LHCN-M2 (cell line): ENCODE measurements at places on chromosomes 5 and 9.
A peak's percentile ranks its signal among the peaks of the same experiment; 100 is the strongest.

DNA sequence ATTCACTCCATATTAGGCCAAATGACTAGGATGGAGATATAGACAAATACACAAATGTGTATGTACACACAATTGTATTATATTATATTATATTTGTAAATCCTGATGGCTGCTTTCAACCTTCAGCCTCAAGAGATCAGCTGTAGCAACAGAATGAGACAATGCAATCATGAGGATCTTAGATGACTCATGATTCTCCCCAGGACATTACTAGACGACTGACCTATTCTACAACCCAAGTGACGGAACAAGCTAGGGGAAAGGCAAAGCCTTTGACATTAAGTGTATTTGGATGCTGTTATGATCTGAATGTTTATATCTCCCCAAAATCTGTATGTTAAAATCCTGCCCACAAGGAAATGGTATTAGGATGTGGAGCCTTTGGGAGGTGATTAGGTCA lies 66.5 kb downstream of the COX7C start:
- peak; percentile 5 for DNase-seq

- no peak for DNase-seq
Observed at GRCh38 chr5:35438288-35438687, 179.4 kb upstream of the SPEF2 start.

- no peak for DNase-seq
Observed at GRCh38 chr9:100083448-100084127, 15.2 kb downstream of the ERP44 start.

DNA sequence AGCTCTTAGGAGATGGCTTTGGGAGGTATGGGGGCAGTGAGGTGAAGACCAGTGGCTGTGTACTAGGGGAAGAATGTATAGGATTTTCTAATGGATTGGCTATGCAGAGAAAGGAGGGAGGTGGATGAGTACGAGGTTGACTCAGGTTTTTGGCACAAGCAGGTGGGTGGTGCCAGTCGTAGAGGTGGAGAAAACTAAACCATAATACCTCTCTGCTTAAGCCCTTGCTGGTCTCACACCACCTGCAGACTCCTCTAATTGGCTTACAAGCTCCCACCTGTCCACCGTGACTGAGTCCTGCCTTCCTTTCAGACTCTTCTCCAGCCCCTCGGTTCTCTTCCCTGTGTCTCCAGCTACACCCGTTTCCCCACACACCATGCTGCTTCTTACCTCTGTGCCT lies 521.7 kb upstream of the CLINT1 start:
- no peak for DNase-seq

DNA sequence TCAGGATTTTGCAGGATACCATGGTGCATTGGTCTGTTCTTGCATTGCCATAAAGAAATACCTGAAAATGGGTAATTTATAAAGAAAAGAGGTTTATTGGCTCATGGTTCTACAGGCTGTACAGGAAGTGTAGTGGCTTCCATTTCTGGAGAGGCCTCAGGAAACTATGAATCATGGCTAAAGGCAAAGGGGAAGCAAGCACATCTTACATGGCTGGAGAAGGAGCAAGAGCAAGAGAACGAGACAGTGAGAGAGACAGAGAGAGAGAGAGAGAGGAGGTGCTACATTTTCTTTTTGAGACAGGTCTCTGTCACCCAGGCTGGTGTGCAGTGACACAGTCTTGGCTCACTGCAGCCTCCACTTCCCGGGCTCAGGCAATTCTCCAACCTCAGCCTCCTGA lies 43.9 kb downstream of the P4HA2 start:
- DNase-seq: no peak

DNA sequence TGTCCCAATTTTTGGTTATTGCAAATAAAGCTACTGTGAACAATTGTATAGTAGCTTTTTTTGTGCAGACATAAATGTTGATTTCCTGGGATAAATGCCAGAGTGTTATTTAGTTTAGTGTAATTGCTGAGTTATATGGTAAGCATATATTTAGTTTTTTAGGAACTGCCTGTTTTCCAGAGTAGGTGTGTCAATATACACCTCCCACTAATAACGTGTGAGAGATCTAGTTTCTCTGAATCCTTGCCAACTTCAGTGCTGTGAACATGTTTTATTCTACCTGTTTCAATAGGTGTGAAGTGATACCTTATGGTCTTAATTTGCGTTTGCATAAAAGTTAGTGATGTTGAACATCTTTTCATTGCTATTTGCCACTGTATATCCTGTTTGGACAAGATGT lies 9.1 kb upstream of the OR2S2 start:
- no peak for DNase-seq

- DNase-seq: peak; percentile 73
Observed at GRCh38 chr5:153960269-153961215, 78.2 kb downstream of the FAM114A2 start.
